ENCODE measurements at places on chromosomes 11 and 22.

DNA sequence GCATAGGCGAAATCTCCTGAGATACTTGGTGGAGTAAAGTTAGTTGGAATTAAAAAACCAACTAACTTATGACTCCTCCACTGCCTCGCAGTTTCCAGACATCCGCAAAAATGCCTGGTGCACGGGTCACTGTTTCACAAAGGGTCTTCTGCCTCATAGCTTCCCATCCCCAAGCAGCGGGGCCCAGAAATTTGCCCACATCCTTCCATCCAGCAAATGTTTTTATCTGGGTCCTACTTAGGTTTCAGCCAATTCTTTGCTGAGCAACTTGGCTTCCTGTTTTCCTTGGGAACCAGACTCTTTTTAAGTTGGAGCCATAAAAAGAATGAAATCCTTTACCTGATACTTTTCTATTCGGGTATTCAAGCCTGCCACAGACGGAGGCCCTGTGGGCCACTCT lies 36.2 kb downstream of the FZD4 start:
- DNase-seq, result no peak

DNA sequence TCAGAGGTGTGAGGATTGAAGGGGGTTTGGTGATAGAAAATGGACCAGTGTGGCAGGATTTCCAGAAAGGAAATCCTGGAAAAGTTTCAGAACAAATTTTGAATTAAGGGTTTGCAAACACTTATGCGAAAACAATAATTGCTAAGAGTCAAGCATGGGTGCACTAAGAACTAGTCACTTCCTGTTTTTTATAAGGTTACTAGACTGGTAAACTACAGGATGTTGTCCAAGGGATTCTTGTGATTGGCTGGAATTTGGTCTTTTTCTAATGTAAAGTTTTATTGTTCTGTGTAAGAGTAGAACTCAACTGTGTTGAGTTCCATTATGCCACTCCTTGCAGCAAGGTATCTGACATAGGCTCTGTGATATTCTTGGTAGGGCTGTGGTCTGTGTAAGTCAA lies 54.1 kb downstream of the LIF start:
- no peak for DNase-seq

DNA sequence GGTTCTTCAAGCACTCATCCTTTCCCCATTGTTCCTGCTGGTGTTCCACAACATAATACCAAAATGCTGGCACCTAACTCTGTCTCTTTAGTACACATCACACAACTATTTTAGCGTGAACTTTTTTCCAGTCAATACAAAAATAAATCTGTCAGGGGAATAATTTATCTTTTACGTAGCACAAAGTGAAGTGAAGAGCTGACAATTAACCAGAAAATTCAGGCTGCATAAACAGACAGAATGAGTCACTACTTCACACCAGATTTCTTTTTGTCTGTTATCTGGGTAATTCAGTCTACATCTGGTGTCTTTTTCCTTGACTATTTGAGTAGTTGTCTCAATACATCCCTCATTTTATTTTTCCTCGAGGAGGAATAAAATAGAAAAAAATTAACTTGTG lies 7.9 kb upstream of the ETS1 start:
- no peak for DNase-seq

DNA sequence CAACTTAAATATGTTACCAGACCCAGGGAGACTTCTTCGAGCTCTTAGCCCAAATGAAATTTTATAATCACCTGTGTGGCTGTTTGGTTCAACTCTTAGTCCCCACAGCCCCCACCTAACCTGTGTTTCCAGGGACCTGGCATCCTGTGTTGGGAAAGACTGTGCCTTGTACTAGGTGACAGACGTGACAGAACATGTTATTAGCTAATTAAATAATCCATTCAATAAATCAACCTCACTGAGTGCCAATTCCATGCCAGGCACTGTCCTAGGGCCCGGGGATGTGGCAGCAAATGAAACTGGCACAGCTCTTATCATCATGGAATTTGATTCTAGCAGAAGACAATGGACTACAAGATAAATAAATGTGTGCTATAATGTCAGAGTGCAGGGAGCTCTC lies 431.9 kb downstream of the MIAT start:
- DNase-seq, result no peak

DNA sequence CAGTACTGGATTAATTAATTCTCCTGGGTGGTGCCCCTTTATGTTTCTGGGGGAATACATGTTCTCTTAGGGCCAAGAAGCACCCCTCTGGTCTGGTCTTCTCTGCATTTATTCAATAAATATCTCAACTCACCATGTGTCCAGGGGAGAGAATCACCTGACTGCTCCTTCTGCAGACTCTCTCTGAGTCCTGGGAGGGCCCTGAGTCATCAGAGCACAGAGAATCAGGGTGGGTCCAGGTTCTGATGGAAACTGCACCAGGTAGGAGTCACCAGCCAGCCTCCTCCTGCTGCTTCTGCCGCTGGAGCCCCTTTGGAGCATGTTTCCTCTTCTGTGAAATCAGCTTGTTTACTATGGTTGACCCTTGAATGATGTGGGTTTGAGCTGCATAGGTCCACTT lies 107.7 kb upstream of the PLET1 start:
- no peak for DNase-seq

Measured in upper lobe of right lung (tissue), 1 donor.